NCI-H1436 treated with DMSO at 0.1 percent for 48 hours (cell line): ENCODE measurements at places on chromosomes 16 and 17.

DNA sequence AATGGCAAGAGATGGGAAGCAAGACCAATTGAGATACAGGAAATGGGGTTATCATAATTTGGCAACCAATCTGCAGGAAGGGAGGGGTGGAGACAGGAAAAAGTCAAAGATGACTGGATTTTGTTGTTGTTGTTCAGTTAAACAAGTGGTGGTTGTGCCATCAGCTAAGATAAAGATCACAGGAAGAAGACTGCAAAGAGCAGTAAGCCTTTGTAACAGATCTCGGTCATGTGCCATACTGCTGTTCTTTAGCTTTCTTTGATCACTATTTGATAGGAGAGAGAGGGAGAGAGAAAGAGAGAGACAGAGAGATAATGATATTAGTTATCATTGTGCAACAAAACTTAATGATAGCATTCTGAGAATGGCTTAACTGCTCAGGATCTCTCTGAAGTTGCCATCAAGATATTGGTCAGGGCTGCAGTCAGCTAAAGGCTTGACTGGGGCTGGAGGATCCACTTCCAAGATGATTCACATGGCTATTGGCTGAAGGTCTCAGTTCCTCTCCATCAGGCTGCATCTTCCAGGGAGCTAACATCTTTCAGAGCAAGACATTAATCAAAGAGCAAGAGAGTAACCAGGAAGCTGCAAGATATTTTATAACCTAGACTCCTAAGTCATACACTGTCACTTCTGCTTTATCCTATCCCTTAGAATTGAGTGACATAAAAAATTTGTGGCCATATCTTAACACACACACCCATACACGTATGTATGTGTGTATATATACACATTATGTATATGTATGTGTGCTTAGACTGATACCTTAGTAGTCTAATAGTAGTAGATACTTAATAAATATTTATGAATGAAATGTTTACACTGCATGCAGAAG, 405.0 kb downstream of the SHISA9 start:
- no peak for DNase-seq

DNA sequence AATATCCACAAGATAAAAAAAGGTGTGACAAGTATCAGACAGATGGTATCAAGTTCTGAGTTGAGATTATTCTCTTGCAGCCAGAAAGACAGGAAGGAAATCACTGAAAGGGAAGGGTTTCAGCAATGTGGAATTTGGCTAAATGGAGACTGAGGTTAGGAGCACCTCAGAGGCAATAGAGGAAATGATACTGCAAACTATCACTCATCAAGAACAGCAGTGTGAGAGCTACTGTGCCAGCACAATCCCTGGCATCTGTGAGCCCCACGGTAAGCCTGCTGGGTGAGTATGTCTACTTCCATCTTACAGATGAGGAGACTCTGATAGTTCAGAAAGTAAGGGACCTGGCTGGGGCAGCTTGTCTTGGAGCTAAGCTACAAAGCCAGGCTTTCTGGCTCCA, 162.0 kb downstream of the SALL1 start:
- DNase-seq: no peak

DNA sequence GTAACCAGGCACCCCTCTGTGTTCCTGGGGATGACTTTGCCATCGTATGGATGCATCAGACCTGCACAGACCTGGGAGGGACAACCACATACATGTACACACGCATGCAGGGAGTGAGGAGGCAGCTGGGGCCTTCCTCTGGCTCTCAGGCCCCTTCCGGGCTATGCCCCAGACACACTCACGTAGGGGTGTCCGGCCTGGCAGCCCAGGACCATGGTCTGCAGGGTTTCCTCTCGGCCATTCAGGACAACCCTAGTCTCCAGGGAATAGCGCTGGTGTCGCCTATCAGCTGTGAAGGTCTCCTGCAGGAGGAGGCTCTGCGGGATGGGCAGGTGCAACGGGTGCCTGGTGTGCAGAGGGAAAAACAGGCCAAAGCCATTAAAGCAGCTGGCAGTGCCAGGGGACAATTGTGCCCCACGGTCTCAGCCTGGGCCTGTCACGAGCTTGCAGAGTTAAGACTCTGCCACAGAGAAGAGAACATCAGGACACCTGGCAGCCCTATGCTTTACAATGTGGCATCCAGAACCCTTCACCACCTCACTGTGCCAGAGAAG, 101.4 kb downstream of the RMI2 start:
- no peak for DNase-seq

- DNase-seq: no peak
Observed at GRCh38 chr16:74034200-74034599, 262.4 kb upstream of the PSMD7 start.

- no peak for DNase-seq
Observed at GRCh38 chr16:27485126-27485525, 64.6 kb downstream of the GTF3C1 start.

GRCh38 chr17:82180776-82181528, 31.7 kb downstream of the CCDC57 start:
- DNase-seq: no peak

DNA sequence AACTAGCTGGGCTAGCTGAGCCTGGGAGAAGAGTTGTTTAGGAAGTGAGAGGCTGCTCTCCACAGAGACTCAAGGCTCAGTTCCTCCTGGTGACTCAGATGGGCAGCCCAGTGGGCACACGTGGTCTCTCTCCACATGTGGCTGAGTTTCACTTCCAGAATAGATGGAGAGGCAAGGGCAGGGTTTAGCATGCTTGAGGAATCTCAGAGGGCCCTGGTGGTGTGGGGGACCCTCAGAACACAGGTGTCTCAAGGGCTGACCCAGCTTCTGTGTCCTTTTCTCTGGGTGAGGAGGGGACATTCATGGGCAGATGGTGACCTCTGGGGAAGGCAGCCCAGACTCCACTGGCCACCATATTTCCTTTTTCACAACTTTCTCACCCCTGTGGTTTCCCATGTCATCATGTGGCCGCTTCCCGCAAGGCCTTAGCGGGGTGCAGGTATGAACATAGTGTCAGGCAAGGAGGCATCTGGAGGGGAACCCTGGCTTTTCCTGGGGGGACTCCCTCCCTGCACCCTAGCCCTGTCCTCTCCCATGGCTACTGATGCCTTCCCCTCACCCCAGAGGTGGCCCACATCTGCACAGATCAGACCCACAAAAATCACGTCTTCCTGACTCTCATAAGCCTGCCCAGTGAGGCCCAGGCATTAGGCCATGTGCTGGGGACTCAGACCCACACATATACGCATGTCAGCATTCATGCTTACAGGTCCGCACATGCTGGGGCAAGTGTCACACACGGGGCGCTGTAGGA, 3.3 kb downstream of the GRN start:
- DNase-seq: no peak
